Activated CD8-positive, alpha-beta memory T cell treated with anti-CD3 and anti-CD28 coated beads for 1 hour (primary cell): ENCODE measurements at places on chromosomes 3 and 15.

GRCh38 chr15:57865294-57865693 is 158.8 kb downstream of the POLR2M start:
- no peak for DNase-seq

- no peak for DNase-seq
Measured at GRCh38 chr3:169699536-169700050, 36.1 kb upstream of the MECOM start.

DNA sequence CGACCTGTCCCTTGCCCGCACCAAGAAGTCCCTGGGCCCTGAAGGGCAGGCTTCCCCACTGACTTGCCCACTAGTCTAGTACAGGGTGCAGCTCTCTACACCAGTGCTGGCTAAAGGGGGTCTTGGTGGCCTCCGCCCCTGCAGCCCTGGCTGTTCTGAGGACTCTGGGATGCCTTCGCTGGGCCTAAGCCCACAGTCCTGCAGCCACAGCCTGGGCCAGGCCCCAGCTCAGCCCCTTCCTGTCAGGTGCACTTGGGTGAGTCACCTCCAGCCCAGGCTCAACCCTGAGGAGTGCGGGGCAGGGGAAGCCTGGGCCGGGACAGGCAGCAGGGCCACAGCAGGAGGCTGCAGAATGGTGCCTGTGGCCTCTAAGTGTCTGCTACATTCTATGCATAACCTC is 971 bp downstream of the C3orf22 start:
- DNase-seq, result no peak

GRCh38 chr3:14871456-14872200 is 52.9 kb downstream of the FGD5 start:
- no peak for DNase-seq

DNA sequence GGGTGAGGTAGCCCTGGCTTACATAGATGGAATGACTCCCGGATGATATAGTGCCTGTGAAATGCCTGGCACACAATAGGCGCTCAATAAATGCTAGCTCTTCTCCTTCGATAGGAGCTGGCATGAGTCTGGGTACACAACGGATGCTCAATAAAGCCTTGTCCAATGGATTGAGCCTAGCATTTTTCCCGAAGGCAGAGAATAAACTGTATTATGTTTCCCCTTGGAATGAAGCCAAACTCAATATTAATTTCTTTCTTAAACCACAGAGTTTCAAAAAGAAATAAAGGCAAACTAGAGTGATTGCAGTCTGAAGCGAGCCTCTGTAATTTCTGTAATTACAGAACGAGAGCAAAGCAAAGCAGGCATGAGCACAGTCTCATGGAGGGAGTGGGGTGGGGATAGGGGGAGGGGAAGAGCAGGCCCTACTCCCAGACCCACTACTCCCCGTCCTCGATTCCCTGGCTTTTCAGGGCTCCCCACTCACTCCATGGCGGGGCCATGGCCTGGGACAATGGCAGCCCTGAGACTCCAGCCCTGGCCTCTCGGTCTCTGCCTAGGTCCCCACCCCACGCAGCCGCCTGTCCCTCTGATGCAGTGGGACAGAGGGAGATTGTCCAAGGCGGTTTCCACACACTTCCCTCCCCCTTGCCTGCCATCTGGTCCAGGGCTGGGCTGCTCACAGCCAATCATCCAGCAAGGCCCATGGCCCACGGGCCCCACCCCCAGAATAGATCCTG is 18.0 kb downstream of the SLC6A1 start:
- DNase-seq, result no peak

DNA sequence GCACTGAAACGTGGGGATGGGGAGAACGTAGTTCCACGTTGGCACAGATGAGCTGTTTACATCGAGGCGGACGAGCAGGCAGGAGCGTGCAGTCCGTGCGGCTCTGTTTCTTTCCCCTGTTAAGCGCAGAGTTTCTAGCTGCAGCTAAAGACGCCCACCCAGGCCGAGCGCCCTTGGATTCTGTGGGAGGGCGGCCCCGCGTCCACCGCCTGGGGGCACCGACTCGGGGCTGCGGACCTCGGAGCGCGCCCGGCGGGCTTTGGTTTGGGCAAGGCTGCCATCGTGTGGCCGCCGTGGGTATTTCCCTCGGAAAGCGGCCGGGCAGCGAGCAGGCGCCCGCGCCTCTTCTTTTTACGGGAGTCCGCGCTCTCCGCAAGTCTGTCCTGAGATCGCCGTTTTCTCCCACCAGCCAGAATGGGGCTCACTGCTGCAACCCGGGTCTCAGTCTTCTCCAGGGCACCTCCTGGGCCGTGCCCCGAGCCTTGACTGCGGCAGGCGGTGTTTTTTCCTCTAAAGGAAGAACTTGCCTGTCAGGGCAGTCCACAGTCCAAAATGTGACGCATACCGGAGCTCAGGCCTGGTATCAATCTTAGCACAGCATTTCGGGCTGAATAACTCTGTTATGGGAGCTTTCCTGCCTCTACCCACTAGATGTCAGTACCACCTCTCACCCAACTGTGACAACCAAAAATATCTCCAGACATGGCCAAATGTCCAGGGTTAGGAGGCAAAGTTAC is 219.9 kb upstream of the IGF1R start:
- peak; percentile 44 for DNase-seq

DNA sequence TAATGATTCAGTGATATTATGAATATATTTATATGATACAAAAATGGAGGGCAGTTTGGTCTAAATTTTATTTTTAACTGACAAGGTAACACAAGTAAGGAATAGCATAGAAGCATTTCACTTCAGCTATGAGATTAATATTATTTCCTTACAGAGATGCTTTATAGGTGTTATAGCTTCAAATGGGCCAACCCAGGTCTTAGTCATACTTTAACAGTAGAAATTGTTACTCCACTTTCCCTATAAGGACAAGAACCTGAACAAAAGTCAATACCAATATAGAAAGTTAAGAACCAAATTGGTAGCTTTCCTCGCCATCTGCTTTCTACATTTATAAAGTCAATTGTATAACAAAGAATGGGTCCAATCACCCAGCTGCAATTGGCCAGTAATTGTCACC is 570.6 kb downstream of the FOXP1 start:
- DNase-seq, result no peak

DNA sequence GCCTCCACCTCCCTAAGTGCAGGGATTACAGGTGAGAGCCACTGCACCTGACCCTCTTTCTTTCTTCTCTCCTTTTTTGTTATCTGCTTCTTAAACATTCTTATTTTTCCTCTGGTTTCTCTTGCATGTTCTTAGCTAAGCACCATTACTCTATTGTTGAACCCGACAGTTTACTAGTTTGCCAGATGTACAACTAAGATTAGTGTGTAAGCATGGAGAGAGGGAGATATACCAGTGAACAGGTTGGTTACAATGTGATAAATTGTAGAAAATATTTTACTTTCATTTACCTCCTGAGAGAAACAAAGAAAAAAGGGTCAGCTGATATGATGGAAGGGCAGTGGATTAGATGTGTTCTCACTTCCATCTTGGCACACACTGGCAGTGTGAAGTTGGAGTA is 4.9 kb downstream of the HAUS2 start:
- no peak for DNase-seq

GRCh38 chr3:111667621-111668239 is 72.6 kb upstream of the ZBED2 start:
- DNase-seq, result peak; percentile 33

DNA sequence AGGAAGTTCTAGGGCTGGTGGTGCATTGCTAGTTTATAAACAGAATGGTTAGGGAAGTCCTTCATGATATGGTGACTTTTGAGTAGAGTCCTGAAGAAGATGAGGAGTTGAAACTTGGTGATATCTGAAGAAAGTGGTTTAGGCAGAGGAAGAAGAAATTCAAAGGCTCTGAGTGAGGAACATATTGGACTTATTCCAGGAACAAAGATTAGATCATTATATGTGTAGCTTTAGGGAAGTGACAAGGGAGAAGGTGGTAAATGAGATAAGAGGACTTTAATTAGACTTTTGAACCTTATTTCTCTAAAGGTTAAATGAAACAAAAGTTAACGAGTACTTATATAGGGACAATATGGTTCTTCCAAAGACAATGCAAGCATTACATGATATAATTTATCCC is 286.7 kb downstream of the DOCK3 start:
- DNase-seq, result no peak

GRCh38 chr3:152574461-152575079 is 260.4 kb upstream of the P2RY1 start:
- peak; percentile 2 for DNase-seq

DNA sequence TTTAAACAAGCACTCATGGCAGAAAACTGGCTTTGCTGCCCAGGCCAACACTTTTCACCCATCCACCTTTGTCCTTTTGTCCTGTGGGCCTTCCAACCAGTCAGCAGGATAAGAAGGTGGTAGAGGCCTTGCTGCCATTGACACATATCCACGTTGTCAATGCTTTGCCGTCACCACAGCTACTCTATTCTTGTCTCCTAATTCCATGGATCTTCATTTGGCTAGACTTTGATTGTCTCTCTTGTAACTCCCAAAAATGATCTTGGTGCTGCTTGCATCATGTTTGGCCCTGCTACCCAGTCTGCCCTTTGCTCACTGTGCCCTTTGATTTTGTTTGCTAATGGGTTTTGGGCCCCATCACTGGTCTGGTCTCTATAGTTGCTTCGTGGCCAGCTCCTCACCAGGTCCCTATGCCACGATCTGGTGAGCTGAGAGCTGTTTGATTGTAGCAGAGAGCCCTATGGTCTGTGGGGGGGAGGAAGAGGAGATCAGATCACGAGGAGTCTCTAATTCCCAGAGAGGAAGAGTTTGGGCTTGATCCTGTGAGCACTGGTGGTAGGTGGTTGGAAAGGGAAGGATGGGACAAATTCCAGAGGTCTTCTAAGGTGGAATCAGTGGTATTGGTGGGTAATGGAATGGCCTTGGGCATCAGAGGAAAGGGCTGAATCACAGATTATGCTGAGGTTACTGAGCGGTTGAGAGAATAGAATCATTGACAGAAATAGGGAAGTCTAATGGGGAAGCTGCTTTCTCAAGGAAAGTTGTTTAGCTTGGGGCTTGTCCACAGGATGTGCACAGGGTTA is 40.3 kb downstream of the ABHD2 start:
- DNase-seq, result no peak

- DNase-seq, result no peak
Measured at GRCh38 chr3:170324962-170325361, 32.6 kb upstream of the SKIL start.

GRCh38 chr15:58559904-58560588 is 128.3 kb downstream of the LIPC start:
- no peak for DNase-seq

DNA sequence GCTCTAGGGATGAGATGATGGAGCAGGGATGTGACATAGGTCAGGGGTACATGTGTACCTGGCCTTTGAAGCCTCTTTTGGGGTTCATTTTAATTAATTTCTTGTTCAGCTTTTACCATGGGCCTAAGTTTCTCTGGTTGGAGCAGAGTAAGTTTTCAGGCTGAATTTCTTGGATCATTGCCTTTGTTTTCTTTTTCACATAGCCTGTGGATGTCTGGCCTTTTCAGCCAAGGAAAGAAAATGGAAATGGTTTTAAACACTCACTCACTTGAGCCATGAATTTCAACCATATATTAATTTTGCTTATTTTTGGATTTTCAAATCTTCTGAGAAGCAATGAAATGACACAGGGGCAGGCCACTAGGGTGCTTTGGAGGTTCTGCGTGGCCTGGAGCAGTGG is 30.2 kb downstream of the CACNA1D start:
- DNase-seq, result no peak

DNA sequence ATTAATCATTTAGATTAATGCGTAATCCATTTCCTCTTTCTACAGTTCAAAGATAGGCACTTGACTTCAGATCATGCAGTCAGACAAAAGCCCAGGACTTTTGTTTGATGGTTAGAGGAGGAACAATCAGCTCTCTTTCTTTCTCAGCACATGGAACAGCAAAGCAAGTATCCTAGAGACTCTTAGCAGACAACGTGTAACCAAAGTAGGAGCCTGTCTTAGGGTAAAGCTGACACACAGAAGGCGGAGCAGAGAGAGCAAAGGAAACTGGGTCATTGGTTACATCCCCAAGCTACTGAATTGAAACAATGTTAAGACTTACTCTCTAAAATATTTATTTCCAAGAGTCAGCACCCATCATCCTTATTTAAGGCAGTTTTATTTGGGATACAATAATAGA is 110.0 kb upstream of the HES1 start:
- no peak for DNase-seq

- no peak for DNase-seq
Measured at GRCh38 chr3:176286476-176287085, 910.7 kb downstream of the TBL1XR1 start.
